ENCODE measurements at places on chromosomes 11 and 22.

DNA sequence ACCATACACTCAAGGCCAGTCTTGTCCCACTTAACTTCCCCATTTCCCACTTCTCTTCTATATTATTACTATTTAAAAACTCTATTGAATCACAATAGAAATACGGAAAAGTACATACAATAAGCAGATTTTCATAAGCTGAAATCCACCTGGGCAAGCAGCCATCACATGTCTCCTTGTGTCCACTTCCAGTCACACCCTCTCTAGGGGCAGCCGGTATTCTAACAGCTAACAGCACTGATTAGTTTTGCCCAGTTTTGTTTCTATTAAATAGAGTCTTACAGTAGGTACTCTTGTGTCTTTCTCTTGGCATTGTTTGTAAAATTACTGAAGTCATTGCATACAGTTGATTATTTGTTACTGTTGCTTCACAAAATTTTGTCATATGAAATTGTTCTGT lies 37.8 kb downstream of the PPP6R3 start:
- DNase-seq, result no peak

DNA sequence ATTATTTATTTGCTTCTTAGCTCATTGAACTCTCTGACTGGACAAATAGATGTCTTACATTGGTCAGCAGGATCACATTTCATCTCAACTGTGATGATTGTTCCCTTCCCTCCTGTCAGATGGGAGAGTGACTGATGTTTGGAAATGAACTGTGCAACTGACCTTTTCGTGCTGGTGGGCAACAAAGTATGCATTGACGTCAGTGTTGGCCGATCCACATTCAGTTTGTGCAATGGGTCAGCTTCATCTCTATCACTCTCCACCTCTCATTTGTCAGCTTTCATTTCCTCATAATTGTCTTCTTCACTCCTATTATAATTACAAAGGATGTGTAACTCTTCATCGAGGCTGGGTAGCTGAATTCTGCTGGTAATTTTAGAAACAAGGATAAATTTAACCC lies 71.3 kb downstream of the PPP2R1B start:
- no peak for DNase-seq

DNA sequence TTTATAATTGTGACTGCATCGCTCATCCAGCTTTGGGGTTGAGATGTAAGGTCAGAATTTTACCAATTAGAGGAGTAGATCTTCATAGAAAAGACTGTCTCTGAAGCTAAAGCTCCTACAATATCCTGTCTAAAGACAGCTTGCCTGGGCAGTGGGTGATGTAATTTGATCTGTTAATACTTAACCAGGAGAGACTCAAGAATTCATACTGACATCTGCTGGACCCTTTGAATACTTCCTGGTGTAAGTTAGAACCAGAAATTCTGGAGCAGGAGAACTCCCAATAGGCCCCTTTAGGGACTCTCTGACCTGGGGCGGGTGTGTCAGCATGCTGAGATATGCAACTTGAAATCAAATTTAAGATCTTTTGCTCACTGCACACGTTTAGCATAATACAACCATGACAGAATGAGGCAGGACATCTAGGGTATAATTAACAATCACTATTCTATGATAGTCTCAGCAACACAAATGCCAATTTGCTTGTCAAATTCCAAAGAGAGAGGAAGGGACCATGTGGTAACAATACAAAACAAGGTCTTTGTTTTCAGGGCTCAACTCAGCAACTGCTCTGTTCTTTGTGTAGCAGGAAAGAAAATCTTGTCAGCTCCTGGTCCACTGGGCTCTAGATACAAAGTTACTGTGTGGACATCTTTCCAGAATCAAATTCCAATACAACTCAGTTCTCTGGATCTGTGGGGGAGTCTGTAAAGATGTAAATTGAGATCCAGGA lies 143.9 kb downstream of the INSC start:
- DNase-seq, result peak; percentile 88

GRCh38 chr11:47314992-47315391 lies 37.5 kb downstream of the MYBPC3 start:
- no peak for DNase-seq

GRCh38 chr11:20596205-20597153 lies 2.9 kb upstream of the SLC6A5 start:
- no peak for DNase-seq

GRCh38 chr11:111819161-111819828 lies 52.1 kb downstream of the ALG9 start:
- no peak for DNase-seq

GRCh38 chr11:78300108-78300839 lies 111.6 kb downstream of the USP35 start:
- DNase-seq, result no peak

GRCh38 chr11:113690619-113691569 lies 15.2 kb downstream of the TMPRSS5 start:
- peak; percentile 28 for DNase-seq

DNA sequence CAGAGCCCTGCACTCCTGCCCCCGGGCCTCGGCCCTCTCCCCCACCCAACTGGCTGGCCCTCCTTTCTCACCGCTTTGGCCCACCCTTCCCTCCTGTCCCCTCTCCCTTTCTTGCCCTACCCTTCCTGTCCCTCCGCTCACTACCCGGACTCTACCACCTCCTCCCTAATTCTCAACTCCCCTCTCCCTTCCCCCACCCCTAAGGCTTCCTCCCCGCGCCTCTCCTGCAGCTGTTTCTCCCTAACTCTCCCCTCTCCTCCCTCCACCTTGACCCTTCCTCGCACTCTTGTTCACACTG lies 421 bp downstream of the SLC15A3 start:
- no peak for DNase-seq

DNA sequence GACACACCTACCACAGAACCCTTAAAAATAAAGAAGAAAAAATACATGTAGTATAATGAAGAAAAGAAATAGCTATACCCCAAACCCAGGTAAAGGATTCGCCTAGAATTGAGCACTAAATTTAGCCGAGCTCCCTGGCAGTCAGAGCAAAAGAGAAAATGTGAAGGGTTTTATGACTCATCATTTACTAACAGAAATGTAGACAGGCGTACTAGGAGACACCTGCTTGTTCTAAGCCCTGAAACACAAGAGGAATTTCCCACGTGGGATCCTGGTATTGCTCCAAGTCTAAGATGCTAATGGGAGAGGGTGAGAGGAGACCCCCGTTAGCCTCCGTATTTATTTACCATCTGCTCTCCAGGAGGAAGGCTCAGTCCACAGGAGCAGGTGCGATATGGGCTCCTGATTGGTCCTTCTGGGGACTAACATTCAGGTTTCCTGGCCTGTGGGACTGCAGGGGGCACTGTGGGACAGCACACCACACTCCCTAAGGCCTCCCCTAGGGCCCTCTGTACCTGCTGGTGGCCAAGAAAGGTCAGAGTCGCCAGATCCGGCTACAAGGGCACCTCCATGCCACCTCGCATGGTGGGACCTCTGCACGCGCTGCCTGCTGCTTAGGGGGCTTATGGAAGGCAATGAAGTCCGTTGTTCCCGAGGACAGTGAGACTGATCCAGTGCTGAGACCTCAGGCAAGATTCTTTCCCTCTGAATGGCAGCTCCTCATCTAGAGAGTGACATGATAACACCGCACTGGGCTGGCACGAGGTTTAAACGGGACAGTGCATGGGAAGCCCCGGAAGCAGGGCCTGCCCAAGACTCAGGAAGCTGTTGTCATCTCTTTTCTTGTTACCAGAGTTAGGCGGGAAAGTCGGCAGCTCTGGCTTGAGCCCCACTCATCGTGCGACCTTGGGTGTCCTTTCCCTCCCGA lies 25.8 kb downstream of the KCNC1 start:
- peak; percentile 81 for DNase-seq

DNA sequence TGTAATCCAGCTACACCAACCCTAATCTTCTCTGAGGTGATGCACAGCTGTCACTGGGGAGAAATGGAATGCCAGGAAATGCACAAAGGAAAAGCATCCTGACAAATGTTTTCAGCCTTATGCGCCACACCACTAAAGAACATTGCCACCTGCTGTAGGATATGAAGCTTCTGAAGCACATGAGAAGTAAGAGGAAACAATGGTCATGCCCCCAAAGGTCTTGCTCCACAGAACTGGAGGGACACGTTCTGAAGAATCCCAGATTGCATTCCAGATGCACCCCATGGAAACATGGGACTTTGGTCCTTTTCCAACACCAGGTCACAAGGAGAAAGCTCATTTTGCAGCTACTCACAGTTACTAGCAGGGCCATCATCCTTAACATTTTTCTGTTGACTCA lies 48.7 kb upstream of the ZBED5 start:
- DNase-seq, result peak; percentile 66

- no peak for DNase-seq
Measured at GRCh38 chr11:70487160-70487559, 88.8 kb downstream of the CTTN start.

All from NCI-H524 (cell line).